ENCODE measurements at places on chromosomes 3 and 15.

DNA sequence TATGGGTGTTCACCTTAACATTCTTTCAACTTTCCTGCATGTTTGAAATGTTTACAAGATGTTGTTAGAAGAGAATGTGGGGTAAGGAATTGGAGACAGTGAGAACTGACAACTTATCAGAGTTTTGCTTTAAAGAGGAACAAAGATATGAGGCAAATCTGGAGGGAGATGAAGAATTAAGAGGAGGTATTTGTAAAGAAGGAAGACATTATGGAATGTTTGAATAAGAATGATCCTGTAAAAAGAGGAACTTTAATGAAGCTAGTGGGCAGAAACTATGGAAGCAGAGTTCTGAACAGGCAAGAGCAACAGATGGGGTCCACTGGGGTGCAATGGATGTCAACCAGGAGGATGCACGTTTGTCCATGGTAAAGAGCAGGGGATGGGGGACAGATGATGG is 27.7 kb downstream of the PLD1 start:
- no peak for DNase-seq

GRCh38 chr3:18499301-18499700 is 74.2 kb upstream of the SATB1 start:
- DNase-seq = no peak

GRCh38 chr3:3603351-3603750 is 195.9 kb upstream of the LRRN1 start:
- no peak for DNase-seq

DNA sequence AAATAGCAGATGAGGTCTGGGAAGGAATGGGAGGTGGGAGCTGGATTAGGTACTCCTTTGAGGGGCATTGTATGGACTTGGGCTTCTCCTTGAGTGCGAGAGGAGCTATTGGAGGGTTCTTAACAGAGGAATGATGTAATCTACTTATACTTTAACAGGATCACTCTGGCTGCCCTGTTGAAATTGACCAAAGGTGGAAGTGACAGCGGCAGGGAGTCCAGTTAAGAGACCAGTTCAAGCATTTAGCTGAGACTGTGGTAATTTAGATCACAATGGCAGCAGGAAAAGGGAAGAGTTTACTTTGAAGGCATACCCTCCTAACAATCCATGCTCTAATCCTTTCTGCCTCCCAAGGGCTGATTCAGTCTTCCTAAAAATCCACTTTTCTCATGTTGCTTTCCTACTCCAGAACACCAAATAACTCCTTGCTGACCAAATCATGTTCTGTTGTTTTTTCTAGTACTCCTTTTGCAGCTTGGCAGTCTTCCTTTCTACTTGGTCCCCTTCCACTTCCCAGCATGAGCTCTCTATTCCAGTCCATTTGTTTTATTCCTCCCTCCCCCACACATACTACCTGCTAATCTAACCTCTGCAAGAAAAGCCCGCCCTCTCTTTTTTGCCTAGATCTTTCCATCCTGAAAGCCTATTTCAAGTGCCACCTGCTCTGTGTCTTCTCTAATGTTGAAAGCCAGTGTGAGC is 139.4 kb downstream of the NECTIN3 start:
- DNase-seq = no peak

DNA sequence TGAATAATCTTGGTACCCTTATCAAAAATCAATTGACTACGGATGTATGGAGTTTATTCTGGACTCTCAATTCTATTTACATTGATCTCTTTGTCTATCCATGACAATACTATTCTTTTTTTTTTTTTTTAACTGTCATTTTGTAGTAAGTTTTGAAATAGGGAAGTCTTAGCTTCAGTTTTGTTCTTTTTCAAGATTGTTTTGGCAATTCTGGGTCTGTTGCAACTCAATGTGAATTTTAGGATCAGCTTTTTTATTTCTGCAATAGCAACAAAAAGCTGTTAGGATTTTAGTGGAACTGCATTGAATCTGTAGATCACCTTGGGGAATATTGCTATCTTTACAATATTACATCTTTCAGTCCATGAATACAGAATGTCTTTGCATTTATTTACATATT is 21.4 kb downstream of the BTLA start:
- no peak for DNase-seq

Data from NCI-H2081 (cell line).